Stimulated activated CD8-positive, alpha-beta memory T cell treated with anti-CD3 and anti-CD28 coated beads, Interleukin-7, amount 100 ng/mL, for 1 hour (primary cell): ENCODE measurements at places on chromosomes 7 and 10.

DNA sequence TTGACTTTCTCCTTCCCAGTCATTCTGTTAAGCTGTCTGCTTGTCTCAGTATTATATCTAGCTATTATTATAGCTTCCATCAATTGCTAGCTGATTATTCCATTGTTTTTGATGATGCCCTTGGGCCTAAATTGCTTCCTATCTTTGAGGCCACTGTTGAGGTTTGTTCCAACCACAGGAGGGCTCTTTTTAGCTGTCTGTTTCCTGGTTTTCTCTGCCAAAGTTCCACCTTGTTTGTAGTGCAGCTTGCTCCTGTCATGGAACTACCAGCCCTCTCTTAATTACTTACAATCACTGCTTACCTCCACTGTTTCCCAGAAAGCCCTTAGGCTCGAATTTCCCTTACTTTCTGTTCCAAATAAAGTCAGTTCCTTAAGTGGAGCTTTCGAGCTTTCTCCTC, 118.7 kb upstream of the SEC61G start:
- DNase-seq, result no peak

- DNase-seq, result no peak
Observed at GRCh38 chr7:43137811-43138210, 25.4 kb downstream of the HECW1 start.

DNA sequence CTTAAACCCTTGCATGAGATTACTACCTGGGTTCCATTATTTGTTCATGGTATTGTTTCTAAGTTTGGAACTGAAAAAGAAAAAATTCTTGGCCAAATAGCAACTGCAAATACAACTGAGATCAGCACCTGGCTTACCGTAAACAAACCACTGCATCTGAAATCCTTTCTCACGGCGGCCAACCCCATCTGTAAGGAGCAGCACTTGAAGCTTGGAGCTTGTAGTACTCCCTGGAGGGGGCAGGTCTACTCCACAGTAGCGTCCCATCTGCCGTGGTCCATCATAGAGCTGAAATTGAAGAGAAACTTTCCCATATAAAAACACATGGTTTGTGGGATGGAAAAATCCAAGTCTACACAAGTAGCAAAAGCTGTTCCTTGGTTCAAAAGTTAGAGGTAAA, 109.9 kb downstream of the CUBN start:
- DNase-seq, result no peak

DNA sequence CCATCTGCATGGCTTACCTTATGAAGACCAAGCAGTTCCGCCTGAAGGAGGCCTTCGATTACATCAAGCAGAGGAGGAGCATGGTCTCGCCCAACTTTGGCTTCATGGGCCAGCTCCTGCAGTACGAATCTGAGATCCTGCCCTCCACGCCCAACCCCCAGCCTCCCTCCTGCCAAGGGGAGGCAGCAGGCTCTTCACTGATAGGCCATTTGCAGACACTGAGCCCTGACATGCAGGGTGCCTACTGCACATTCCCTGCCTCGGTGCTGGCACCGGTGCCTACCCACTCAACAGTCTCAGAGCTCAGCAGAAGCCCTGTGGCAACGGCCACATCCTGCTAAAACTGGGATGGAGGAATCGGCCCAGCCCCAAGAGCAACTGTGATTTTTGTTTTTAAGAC, 12.4 kb downstream of the DUSP5 start:
- no peak for DNase-seq

DNA sequence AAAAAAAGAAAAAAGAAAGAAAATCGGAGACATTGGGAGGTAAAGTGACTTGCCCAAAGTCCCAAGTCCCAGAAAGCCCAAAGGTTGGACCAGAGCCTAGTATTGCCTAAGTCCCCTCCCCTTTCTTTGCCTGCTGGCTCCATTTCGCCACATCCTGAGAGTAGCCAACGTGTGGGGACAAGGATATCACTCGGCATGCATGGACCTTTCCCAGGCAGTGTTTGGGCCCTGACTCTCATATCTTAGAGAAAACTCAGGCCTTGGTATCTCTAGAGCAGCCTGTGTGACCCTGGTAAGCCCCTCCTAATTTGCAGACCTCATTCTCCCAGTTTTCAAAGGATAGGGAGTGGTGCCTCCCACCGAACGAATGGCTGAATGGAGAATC, 294.2 kb upstream of the ZMIZ1 start:
- DNase-seq, result no peak

- no peak for DNase-seq
Observed at GRCh38 chr10:30155401-30155800, 96.0 kb upstream of the JCAD start.
